NCI-H82 (cell line): ENCODE measurements at places on chromosomes 2 and 18.

GRCh38 chr2:121260370-121261154 is 24.4 kb downstream of the TFCP2L1 start:
- DNase-seq, result no peak

- DNase-seq, result no peak
Measured at GRCh38 chr2:16716024-16716423, 50.4 kb upstream of the CYRIA start.

DNA sequence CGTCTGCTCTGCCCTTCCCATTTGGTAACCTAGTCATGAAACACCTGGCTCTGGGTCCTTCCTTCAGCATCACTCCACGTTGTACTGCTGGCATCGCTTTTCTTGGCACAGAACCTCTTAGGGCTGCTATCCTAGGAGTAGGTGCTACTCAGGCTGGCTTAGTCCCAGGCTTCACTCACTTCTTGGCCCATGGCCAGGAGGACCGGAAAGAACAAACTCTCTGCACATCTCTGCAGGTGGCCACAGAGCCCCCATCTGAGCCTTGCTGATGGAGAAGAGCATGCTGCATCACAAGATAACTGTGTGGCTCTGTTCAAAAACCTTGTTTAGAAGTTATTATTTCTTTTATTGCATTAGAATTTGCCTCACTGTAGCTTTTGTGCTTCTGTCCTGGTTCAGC is 447.2 kb upstream of the TNP1 start:
- no peak for DNase-seq

- no peak for DNase-seq
Measured at GRCh38 chr2:98985905-98986666, 50.1 kb upstream of the CRACDL start.

- DNase-seq, result peak; percentile 27
Measured at GRCh38 chr2:232225895-232226294, 152.7 kb upstream of the ALPP start.

DNA sequence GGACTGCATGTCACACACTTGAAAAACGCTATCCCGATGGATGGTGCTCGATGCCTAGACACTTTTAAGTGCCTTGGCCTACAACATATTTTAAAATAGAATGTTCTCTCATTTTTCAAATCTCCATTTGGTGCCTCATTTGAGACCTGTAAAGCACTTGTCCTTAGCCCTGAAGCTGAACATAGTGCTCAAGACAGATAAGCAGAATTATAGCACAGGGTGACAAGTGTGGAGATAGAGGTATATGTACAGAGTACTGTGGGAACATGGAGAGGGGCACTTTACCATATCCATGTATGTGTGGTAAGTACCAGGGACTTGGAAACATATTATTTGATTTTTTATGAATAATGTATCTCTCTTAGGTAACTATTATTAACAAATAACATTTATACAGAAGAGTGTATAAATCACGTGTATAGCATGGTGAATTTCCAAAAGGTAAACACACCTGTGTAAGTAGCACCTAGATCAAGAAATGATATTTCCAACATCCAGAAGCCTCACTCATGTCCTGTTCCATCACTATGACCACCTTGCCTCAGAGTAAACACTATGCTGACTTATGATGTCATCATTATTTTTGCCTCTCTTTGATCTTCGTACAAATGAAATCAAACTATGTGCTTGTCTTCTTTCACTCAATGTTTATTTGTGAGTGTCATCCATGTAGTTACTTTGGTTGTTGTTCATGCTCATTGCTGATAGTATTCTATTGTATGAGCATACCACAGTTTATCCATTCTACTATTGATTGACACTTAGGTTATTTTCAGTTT is 103.6 kb downstream of the BABAM2 start:
- no peak for DNase-seq

GRCh38 chr2:8872821-8873432 is 35.5 kb upstream of the KIDINS220 start:
- DNase-seq, result peak; percentile 75
